AG08396 (cell line): ENCODE measurements at places on chromosomes 6 and 20.

DNA sequence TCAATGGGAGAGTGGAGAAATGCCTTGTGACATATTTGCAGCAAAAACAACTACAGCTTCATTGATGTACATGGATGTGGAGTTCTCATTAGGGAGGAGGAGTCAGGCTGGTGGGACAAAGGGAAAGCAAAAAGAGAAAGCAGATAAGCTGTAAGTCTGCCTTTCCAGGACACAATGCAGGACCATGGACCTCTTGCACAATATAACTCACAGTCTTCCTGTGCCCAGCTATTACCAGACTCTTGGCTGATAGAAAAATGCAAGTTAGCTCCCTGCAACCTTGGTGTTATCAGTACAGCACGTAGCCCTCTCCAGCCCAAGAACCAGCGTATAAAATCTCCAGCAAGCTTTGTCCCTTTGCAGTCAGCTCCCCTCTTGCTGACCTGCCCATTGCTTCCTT lies 232.3 kb downstream of the NFATC2 start:
- no peak for DNase-seq

GRCh38 chr6:162200041-162200440 lies 527.5 kb downstream of the PRKN start:
- DNase-seq: no peak

GRCh38 chr6:135162678-135163439 lies 18.2 kb upstream of the MYB start:
- peak; percentile 42 for DNase-seq

GRCh38 chr6:138972226-138972665 lies 15.8 kb downstream of the REPS1 start:
- DNase-seq: no peak

GRCh38 chr6:169556758-169557548 lies 144.9 kb downstream of the WDR27 start:
- DNase-seq: no peak
